Kidney (tissue), 22 donors: ENCODE measurements at places on chromosomes 11 and 22. TPM values are rescaled to one million over a fixed set of nuclear protein-coding genes. Genes with fewer than 3 reads are reported as not detected.

DNA sequence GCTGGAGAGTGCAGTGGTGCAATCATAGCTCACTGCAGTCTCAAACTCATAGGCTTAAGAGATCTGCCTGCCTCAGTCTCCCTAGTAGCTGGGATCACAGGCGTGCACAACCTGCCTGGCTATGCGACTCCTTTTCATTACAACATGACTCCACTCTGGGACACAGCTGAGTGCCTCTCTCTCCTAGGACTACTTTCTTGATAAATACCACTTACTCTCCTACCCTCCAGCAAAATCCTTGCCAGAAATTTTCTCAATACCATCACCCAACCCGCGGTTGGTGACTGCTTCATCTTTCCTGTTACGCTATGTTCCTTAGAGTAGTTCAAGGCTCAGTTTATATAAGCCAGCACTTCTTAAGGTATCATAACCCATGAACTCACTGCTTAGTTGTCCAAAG lies 26.9 kb downstream of the ARFGAP3 start:
- DNase-seq, result no peak

GRCh38 chr11:35114906-35115687 lies 23.9 kb upstream of the CD44 start:
- DNase-seq, result no peak

GRCh38 chr11:97786961-97787360 lies 1233.8 kb upstream of the CNTN5 start:
- DNase-seq, result no peak

GRCh38 chr11:77130763-77131513 lies 2.9 kb downstream of the MYO7A start:
- no peak for DNase-seq

- no peak for DNase-seq
Measured at GRCh38 chr22:23161029-23161428, 15.8 kb downstream of the RAB36 start.

GRCh38 chr11:65506290-65506771 lies 7.5 kb downstream of the MALAT1 start:
- DNase-seq, result no peak

GRCh38 chr11:121464352-121464946 lies 11.7 kb upstream of the SORL1-AS1 start:
- peak; percentile 65 for DNase-seq

GRCh38 chr22:39960791-39961746 lies 872 bp downstream of the TMA7B start:
- no peak for DNase-seq

F2 gene
- not detected for total RNA-seq

OR6A2 gene
- 0.25 TPM for total RNA-seq

ALG9 gene
- 27.8 TPM for total RNA-seq

UPK2 gene
- total RNA-seq, result not detected
